ENCODE measurements at places on chromosomes 7 and 10.

- DNase-seq, result no peak
These were observed 12.8 kb upstream of the DRGX start for GRCh38 chr10:49408519-49409306.

- no peak for DNase-seq
These were observed 72.7 kb upstream of the PRKG1 start for GRCh38 chr10:51001587-51001986.

DNA sequence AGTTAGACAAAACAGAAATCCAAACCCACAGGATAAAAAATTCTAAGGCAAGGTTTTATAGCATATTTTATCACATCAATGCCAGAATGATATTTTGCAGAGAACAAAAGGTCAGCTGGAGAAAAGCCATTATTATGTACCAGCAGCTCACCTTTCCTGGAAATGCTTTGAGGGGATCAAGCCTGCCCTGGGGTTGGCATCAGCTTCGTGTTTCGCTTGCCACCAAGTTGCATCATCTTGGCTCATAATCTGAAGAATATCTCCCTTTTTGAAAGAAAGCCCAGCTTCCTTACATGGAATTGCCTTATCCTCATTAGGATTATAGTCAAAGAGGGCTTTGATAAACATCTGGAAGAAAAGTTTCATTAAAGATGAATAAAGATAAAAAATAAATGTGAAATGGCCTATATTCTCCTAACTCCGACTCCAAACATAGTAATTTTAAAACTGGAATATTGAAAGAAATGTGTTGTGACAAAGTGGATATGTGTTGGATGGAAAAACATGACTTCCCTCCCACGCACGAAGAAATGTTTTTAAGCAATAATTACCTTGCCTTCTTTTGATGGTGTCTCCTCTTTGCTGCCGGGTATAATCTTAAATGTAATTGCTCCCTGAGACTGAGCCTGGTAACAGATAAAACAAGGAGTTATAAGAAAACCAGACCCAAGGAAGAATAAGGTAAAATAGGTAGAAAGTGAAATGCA lies 121.3 kb upstream of the ODAD2 start:
- no peak for DNase-seq

- no peak for DNase-seq
These were observed 86.4 kb downstream of the SNX10 start for GRCh38 chr7:26378016-26378415.

DNA sequence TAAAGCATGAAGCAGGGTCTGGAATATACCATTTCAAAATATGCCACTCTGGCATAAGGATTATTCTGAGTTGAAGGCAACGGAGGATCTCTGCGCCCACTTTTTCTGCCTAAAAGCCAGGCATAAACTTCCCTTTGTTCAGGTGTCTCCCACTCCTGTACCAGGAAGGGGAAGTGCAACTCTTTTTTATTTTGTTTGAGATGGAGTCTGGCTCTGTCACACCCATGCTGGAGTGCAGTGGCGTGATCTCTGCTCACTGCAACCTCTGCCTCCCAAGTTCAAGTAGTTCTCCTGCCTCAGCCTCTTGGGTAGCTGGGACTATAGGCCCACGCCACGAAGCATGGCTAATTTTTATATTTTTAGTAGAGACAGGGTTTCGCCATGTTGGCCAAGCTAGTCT lies 18.2 kb downstream of the SVIL start:
- DNase-seq, result no peak

- DNase-seq, result no peak
These were observed 17.9 kb upstream of the KAT6B start for GRCh38 chr10:74808501-74808900.

GRCh38 chr7:3238525-3239210 lies 62.4 kb upstream of the SDK1 start:
- DNase-seq, result no peak

DNA sequence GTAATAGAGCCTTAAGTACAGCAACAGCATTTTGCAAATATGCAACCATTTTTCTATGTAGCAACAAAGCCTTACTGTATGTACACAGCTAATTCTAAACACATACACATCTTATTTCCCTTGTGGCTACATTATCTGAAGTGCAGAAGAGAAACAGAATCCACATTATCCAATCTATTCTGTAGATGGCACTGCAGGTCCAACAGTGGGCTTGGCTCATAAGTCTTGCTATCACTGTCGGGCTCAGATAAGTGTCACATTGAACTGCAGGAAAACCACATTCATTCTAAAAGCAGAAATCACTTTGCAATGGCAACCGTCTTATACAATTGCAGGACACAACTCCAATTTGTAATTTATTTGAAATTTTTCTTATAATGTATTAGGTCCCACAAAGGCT lies 109.8 kb upstream of the NOBOX start:
- DNase-seq, result peak; percentile 5

GRCh38 chr7:29143751-29144150 lies 2.6 kb downstream of the CPVL start:
- DNase-seq, result no peak

Data from glomerular endothelial cell (primary cell).